Breast epithelium (tissue), 4 donors: ENCODE measurements at places on chromosomes 13 and 19. TPM values are rescaled to one million over a fixed set of nuclear protein-coding genes. Genes with fewer than 3 reads are reported as not detected.

DNA sequence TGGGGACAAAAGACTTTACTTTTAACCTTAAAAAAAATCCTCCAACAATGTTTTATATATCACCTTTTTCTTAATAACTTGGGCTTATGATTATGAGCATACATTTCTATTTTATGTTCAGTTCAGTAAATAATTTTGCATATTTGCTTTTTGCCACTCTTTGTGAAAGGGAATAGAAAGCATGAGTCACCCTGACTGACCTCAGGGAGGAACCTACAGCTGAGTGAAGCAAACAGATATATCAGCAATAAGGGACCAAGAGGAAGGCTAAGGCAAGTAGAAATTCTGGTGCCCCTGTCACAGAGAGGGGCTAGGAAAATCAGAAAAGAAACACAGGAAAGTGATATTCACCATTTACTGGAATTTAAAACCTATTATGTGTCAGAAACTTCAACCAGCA is 37.2 kb upstream of the SOHLH2 start:
- H3K36me3 ChIP-seq, result no peaks in the 10 kb centered on the region
- H3K4me3 ChIP-seq, result no peak overlapping the region
- H3K4me1 ChIP-seq, result no peaks in the 10 kb centered on the region
- DNase-seq, result no peak

DNA sequence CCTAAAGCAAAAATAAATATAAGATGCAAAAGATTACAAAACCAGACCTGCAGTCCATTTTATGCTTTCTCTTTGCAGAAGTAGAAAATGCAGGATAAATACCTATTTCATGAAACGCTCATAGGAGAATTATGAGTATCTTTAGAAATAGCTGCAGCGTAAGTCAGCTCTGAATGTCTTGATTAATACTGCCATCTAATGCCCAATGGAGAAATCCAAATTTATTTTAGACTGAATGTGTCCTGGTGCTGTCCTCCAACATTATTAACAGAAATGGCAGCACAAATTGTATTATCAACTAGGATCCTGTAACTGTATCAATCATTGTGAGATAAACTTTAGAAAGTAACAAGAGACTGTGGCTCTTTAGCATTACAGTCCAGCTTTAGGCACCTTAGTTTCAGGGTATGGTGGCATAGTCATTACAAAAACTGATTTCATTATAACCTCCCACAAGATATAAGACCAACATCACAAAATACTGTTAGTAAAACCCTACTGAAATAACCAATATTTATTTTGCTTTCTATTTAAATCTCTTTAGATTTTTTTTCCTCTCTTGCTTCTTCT is 162.1 kb upstream of the MIR17HG start:
- no peaks in the 10 kb centered on the region for H3K36me3 ChIP-seq
- no peak for DNase-seq
- H3K4me1 ChIP-seq, result no peaks in the 10 kb centered on the region
- no peak overlapping the region for H3K27ac ChIP-seq

GRCh38 chr19:51226067-51226466 is 1.2 kb downstream of the CD33 start:
- no peak overlapping the region for H3K27ac ChIP-seq
- no peaks in the 10 kb centered on the region for H3K27me3 ChIP-seq
- no peaks in the 10 kb centered on the region for H3K36me3 ChIP-seq
- no peak overlapping the region for H3K4me3 ChIP-seq
- H3K4me1 ChIP-seq, result no peaks in the 10 kb centered on the region

GRCh38 chr13:20160306-20161274 is at the start of gene GJA3:
TSS of gene GJA3 (minus strand) at chr13:20161052. CDS start at chr13:20143288, 17,764 bp downstream.
- no peaks in the 10 kb centered on the region for H3K36me3 ChIP-seq
- H3K27me3 ChIP-seq, result no peaks in the 10 kb centered on the region
- no peak for DNase-seq
- H3K4me1 ChIP-seq, result peaks cover 14% of the 10 kb centered on the region

DNA sequence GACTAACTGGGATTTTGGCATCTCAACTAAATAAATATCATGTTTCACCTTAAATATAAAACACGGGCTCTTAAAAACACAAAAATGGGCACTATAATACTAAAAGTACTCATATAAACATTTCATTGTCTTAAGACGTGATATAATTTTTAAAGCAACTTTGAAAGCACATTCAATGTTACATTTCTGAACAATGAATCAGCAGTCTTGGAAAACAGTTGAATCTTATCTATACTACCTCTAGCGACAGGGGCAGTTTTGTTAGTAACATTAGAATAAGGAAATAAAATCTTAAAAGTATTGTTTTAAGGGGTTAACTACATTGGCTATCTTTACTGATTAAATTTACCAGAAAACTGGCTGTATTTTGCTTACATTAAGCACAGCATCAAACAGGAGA is 156.9 kb downstream of the UGGT2 start:
- H3K27ac ChIP-seq, result no peak overlapping the region
- no peak for DNase-seq
- H3K36me3 ChIP-seq, result no peaks in the 10 kb centered on the region

- H3K4me1 ChIP-seq, result no peaks in the 10 kb centered on the region
- no peak for DNase-seq
- H3K27me3 ChIP-seq, result no peaks in the 10 kb centered on the region
- no peak overlapping the region for H3K4me3 ChIP-seq
Measured at GRCh38 chr13:55219538-55219937, 1921.2 kb upstream of the PRR20A start.

DNA sequence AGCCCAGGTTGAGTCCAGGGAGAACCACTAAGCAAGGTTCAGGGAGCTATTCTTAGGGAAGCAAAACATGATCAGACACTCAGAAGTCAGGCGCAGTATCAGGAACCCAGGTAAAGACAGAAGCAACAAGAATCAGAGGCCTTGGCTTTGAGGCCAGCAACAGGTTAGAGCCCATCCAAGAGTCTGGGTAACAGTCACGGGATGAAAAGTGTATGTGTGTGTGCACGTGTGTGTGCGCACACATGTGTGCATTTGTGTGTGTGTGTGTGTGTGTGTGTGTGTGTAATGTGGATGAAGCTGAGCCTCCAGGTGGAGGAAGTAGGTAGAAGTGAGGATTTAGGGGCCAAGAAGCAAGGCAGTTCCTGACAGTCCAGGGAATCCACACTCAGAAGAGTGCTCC is 63.1 kb downstream of the CCNA1 start:
- DNase-seq, result no peak
- H3K27ac ChIP-seq, result no peak overlapping the region
- no peaks in the 10 kb centered on the region for H3K27me3 ChIP-seq
- no peaks in the 10 kb centered on the region for H3K4me1 ChIP-seq

- no peaks in the 10 kb centered on the region for H3K36me3 ChIP-seq
- no peaks in the 10 kb centered on the region for H3K4me1 ChIP-seq
- peaks cover 9% of the 10 kb centered on the region for H3K27me3 ChIP-seq
- H3K27ac ChIP-seq, result no peak overlapping the region
Measured at GRCh38 chr13:21638319-21639282, 32.3 kb upstream of the FGF9 start.

DNA sequence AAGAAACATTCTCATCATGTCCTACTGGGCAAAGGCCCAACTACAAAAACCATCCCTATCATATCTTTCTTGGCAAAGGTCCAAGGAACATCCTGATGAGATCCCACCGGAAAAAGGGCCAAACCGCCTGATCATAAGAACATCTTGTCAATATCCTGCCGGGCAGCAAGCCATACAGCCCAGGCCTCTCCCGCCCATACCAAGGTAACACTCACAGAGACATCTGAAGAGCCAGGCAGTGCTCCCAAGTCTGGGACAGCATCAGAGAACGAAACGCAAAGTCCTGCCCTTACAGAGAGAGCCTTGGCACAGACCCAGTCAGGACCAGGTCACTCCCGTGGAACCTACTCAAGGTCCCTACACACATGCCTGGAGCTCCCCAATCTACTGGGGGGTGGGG is 18.5 kb upstream of the ZNF331 start:
- no peak for DNase-seq
- H3K27ac ChIP-seq, result no peak overlapping the region
- H3K27me3 ChIP-seq, result no peaks in the 10 kb centered on the region
- no peaks in the 10 kb centered on the region for H3K36me3 ChIP-seq

- no peaks in the 10 kb centered on the region for H3K4me1 ChIP-seq
- no peaks in the 10 kb centered on the region for H3K27me3 ChIP-seq
- H3K27ac ChIP-seq, result no peak overlapping the region
- DNase-seq, result no peak
- no peaks in the 10 kb centered on the region for H3K36me3 ChIP-seq
Measured at GRCh38 chr13:98406427-98406826, 170.5 kb downstream of the STK24 start.

GRCh38 chr13:88945793-88946192 is 1274.6 kb downstream of the SLITRK5 start:
- no peak overlapping the region for H3K4me3 ChIP-seq
- H3K4me1 ChIP-seq, result no peaks in the 10 kb centered on the region
- no peak for DNase-seq
- no peaks in the 10 kb centered on the region for H3K27me3 ChIP-seq

GRCh38 chr13:38103851-38104250 is 234.3 kb upstream of the TRPC4 start:
- H3K36me3 ChIP-seq, result no peaks in the 10 kb centered on the region
- H3K4me1 ChIP-seq, result no peaks in the 10 kb centered on the region
- DNase-seq, result no peak
- H3K27ac ChIP-seq, result no peak overlapping the region

- no peak overlapping the region for H3K4me3 ChIP-seq
- no peaks in the 10 kb centered on the region for H3K27me3 ChIP-seq
- H3K36me3 ChIP-seq, result no peaks in the 10 kb centered on the region
- no peak overlapping the region for H3K27ac ChIP-seq
- DNase-seq, result no peak
Measured at GRCh38 chr13:21823949-21824348, 153.1 kb downstream of the FGF9 start.

GRCh38 chr13:99743094-99743493 is 228.5 kb downstream of the ZIC5 start:
- H3K27me3 ChIP-seq, result no peaks in the 10 kb centered on the region
- H3K4me1 ChIP-seq, result no peaks in the 10 kb centered on the region
- no peak overlapping the region for H3K27ac ChIP-seq
- H3K4me3 ChIP-seq, result no peak overlapping the region

- no peaks in the 10 kb centered on the region for H3K4me1 ChIP-seq
- H3K36me3 ChIP-seq, result no peaks in the 10 kb centered on the region
- DNase-seq, result no peak
- H3K27me3 ChIP-seq, result no peaks in the 10 kb centered on the region
Measured at GRCh38 chr19:47582320-47582909, 9.5 kb upstream of the ZNF541 start.

GRCh38 chr19:4386041-4386782 is 14.1 kb downstream of the SH3GL1 start:
- DNase-seq, result no peak
- H3K27ac ChIP-seq, result peak overlapping the region; percentile 29
- H3K27me3 ChIP-seq, result no peaks in the 10 kb centered on the region
- no peaks in the 10 kb centered on the region for H3K36me3 ChIP-seq
- no peak overlapping the region for H3K4me3 ChIP-seq
- peaks cover 28% of the 10 kb centered on the region for H3K4me1 ChIP-seq

GRCh38 chr13:68551701-68552522 is 1321.8 kb upstream of the PCDH9 start:
- no peak overlapping the region for H3K27ac ChIP-seq
- no peak for DNase-seq
- H3K27me3 ChIP-seq, result no peaks in the 10 kb centered on the region
- no peaks in the 10 kb centered on the region for H3K36me3 ChIP-seq
- no peak overlapping the region for H3K4me3 ChIP-seq

GRCh38 chr19:53394522-53394973 is 401 bp upstream of the ZNF765 start:
- peak overlapping the region; percentile 87 for H3K27ac ChIP-seq
- DNase-seq, result peak; percentile 40
- H3K36me3 ChIP-seq, result no peaks in the 10 kb centered on the region
- H3K4me3 ChIP-seq, result peak overlapping the region; percentile 80
- no peaks in the 10 kb centered on the region for H3K27me3 ChIP-seq
- no peaks in the 10 kb centered on the region for H3K4me1 ChIP-seq

- DNase-seq, result no peak
- no peak overlapping the region for H3K4me3 ChIP-seq
- H3K36me3 ChIP-seq, result no peaks in the 10 kb centered on the region
- no peak overlapping the region for H3K27ac ChIP-seq
Measured at GRCh38 chr13:34647379-34648150, 294.5 kb upstream of the NBEA start.

GRCh38 chr19:1672038-1672768 is 19.8 kb upstream of the TCF3 start:
- no peak for DNase-seq
- peaks cover 7% of the 10 kb centered on the region for H3K4me1 ChIP-seq
- H3K27me3 ChIP-seq, result peaks cover 19% of the 10 kb centered on the region
- H3K4me3 ChIP-seq, result no peak overlapping the region
- H3K36me3 ChIP-seq, result no peaks in the 10 kb centered on the region

- peak overlapping the region; percentile 89 for H3K27ac ChIP-seq
- no peaks in the 10 kb centered on the region for H3K36me3 ChIP-seq
- H3K27me3 ChIP-seq, result no peaks in the 10 kb centered on the region
- H3K4me1 ChIP-seq, result no peaks in the 10 kb centered on the region
- peak overlapping the region; percentile 68 for H3K4me3 ChIP-seq
- peak; percentile 94 for DNase-seq
Measured at GRCh38 chr19:49338691-49339300, 3.6 kb downstream of the CD37 start.

DNA sequence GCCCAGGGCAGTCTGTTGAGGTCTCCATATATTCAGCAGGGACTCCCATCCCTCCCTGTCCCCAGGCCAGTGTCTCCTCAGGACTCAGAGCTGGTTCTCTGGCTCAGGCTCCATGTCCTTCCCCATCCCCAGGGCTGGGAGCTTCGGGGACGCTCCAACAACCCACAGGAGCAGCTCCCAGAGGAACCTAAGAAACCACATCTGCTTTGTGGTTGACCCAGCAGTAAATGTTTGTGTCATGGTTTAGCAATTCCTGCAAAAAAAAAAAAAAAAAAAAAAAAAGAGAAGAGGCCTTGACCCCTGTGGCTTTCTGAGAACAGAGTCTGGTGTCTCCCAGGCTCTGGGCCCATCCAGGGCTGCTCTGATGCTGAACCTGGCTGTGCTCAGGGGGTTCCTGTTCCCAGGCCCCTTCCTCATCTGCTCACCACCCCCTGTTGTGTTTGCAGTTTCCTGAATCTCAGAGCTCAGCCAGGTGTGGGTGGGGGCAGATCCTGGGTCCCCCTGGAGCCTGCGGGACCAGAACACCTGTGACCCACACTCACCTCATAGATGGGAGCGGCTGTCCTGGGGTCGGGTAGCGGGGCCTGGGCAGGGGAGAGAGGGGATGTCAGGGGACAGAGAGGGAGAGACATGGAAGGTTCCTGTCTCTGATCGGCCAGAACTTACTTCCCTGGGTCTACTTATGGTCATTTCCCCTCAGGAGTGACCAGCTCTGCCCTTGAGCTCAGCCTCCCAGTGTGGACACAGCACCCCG is 25.2 kb upstream of the CEACAM1 start:
- H3K27me3 ChIP-seq, result no peaks in the 10 kb centered on the region
- H3K27ac ChIP-seq, result no peak overlapping the region
- no peaks in the 10 kb centered on the region for H3K4me1 ChIP-seq
- no peak for DNase-seq
- no peak overlapping the region for H3K4me3 ChIP-seq

- H3K4me1 ChIP-seq, result peaks cover 2% of the 10 kb centered on the region
- H3K36me3 ChIP-seq, result no peaks in the 10 kb centered on the region
- H3K27me3 ChIP-seq, result no peaks in the 10 kb centered on the region
- DNase-seq, result no peak
Measured at GRCh38 chr13:53060840-53061490, 32.4 kb downstream of the OLFM4 start.

Gene ONECUT3
- not detected for total RNA-seq

Gene PMIS2
- total RNA-seq, result not detected

Gene SMARCA4
- 72.4 TPM for total RNA-seq

Gene TNFAIP8L1
- total RNA-seq, result 2.9 TPM
